ENCODE measurements at places on chromosomes 7 and 10.

- DNase-seq = no peak
These were observed 135.9 kb downstream of the ARHGAP12 start for GRCh38 chr10:31792745-31793144.

DNA sequence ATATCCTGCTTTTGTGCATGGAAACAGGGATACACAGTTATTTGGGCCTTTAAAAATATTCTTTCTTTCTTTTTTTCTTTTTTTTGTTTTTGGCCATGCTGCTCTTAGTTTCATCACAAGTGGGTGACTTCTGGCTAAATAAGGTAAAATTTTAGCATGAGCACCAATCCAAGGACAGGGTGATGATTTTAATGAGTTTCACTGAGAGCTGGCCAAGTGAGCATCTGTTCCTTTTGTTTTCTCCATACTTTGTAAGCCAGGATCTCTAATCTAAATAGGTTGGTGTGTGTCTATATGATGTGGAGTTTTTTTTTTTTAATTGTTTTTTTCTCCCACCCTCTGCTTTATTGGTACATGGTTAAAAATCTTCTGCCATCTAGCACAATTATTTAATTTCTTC, 106.8 kb downstream of the POLL start:
- DNase-seq = no peak

- DNase-seq = no peak
These were observed 29.2 kb downstream of the COA1 start for GRCh38 chr7:43700059-43700501.

DNA sequence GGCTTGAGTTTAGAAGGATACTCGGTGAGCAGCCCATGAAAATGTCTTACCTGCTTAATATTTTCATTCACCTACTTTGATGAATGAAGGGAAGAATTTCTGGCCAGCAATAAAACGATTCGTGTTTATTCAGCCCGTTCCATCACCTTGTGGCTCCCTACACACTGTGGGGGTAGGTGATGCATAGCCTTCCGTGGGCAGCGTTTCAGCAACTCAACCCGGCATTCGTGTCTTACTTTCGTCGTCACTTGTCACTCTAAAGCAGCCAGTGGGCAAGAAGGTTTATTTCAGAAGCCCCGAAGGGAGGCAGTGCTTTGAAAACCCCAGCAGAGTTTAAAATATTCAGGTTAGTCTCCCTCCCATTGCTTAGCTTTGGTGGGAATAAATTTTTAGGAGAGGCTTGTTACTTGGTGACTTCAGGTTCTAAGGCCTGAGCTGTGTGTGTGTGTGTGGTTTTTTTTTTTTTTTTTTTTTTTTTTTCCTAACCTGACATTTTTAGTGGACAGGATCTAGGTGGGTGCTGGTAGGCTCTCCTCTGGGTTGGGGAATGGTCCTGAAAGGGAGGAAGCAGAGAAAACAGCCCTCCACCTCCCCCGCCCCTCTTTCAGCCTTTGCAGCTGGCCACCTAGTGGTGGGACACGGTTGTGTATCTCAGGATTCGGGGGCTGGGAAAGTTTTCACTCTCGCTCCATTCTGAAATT, 1.8 kb downstream of the GRK5 start:
- DNase-seq = peak; percentile 71

DNA sequence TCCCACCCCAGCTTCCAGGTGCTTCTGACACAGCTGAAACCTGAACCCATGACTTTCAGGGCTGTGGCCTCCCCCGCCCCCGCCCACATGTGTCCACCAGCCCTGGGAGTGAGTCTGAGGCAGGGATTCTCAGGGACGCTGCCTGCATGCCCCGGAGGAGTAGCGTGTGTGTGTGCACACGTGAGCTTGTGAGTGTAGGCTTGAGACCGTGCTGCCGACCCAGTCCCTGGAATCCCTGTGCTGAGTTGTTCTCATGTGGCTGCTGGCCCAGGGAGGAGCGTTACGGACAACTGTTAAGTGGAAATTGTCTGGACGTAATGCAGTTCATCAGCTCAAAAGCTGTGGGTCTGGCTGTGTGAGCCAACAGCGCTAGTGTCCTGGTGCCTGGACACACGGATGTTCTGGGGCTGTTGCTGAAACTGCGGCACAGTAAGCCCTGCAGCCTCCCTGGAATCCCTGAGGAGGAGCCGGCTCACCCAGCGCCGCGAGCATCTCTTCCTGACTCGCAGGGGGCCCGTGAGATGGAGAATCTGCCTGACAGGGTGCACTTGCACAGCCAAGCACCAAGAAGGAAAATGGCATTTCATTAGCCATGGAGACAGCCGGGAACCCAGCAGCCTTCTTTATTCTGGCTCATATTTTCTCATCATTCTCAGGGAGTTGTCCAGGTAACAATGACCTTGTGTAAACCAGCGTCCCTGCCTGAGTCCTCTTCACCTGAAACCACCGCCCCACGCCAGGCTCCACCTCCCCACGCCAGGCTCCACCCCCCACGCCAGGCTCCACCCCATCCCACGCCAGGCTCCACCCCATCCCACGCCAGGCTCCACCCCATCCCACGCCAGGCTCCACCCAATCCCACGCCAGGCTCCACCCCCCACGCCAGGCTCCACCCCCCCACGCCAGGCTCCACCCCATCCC, 603.9 kb downstream of the PTPRN2 start:
- DNase-seq = no peak

GRCh38 chr7:82017334-82017943, 247.6 kb upstream of the HGF start:
- no peak for DNase-seq

- no peak for DNase-seq
These were observed 150.8 kb downstream of the RNF216 start for GRCh38 chr7:5630670-5631069.

DNA sequence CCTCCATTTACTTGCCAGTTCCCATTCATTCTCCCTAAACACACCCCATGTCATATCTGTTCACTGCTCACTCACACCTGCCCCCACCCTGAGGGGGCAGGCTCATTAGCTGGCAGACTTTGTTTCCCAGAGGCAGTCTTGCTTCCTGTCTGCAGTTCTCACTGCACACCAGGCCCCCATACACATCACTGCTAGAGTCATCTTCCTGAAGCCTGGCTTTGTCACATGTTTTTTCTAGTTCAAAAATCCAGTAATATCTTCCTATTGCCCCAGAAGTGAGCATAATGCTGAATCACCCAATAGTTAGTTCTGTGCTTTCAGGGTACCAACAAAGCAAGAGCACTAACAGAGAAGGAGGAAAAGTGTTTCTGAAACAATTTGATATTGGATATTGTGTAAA, 1.9 kb downstream of the LRRC72 start:
- no peak for DNase-seq

DNA sequence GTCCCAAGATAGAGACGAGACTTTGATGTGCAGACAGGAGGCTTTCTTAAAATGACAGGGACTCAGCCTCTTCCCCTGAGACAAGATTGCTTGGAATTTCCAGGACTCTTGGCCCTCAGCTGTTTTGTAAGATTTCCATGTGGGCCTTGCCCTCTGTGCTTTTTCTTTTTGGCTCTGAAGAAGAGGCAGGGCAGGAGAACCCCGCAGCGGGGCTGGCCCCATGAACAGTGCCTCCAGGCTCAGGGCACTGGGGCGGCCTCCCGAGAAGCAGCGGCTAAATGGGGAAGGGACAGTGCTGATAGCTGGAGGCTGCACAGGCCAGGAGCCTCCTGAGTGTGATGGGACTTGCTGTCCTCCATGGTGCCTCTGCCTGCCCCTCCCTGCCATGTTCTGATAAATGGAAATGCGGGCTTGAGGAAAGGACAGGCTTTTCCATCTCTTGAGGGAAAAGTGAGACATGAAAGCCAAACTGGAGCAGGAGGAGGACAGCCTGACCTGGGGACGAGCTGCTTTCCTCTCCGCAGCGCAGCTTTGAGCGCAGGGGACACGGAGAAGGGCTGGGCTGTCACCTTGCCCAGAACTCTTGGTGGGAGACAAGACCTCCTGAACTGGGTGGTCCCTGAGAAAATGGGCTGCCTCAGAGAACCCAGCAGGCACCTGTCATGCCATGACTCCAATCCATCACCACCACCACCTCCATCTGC, 12.1 kb downstream of the SAP25 start:
- DNase-seq = no peak

All from left ventricle myocardium superior (tissue), 1 donor.